ENCODE measurements at places on chromosomes 4 and X. TPM values are rescaled to one million over a fixed set of nuclear protein-coding genes. Genes with fewer than 3 reads are reported as not detected.
A peak's percentile ranks its signal among the peaks of the same experiment; 100 is the strongest.

DNA sequence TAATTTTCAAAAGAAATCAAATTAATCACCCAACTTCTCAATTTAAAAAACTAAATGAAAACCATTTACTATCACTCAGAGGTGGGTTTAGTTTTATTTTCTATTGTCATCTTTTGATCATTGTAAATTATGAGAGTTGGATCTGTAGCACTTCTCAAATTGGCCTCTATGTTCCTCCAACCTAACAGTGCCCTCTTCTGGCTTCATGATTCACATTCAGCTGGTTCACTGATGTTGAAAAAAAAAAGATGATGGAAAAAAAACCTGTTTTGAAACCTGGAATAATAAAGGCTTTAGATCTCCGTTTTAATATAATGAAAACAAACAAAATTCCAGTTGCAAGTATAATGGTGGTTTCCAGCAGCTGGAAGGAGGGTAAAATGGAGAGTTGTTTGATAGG, 2.4 kb upstream of the NBDY start:
- peak; percentile 56 for DNase-seq

DNA sequence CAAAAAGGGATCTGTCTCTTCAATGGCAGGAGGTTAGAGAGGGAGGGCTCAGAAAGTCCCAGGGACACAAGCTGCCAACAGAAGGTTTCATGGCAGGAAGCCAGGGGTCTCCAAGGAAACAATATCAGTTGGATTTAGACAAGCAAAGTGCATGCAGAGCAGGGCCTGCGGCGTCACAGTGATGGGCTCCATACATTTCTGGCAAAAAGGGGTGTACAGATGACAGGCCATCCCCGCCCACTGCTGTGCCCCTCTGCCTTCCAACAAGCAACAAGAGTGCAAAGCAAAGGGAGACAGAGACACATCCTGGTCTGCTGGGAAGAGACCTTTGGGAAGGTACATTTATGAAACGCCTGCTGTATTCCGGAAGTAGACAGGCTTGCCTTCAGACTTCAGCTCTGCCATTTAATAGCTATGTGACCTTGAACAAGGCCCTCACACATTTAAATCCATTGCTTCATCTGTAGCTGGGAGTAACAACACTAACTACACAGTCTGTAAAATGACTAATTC, 121.2 kb downstream of the AFAP1 start:
- DNase-seq: no peak

DNA sequence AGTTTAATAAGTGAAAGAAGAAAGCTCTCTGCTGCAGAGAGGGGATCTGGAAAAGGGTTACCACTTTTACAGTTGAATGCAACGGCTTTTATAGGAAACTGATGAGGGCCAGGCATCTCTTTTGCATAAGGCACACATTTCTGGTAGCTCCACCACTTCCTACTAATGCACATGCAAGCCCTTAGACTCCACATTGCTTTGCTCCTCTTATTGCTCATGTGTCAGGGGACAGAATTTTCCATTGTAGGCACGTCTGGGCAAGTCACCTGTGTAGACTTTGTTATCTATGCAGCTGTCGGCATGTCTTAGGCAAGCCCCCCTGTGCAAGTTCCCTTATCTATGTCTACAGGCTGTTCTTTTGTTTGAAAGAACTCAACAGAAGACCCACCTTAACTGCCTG, 294.6 kb upstream of the STS start:
- DNase-seq: no peak

The PPEF2 gene
- total RNA-seq: not detected

The RHOH gene
- not detected for total RNA-seq

The CT45A5 gene
- total RNA-seq: 35.2 TPM

Measured in SK-MEL-5 (cell line).